Inflammatory macrophage (primary cell): ENCODE measurements at places on chromosomes 6 and 20.

- DNase-seq: peak; percentile 5
Measured at GRCh38 chr20:58086763-58087561, 141.5 kb downstream of the ANKRD60 start.

GRCh38 chr6:113466526-113466925, 390.6 kb upstream of the MARCKS start:
- DNase-seq: no peak

DNA sequence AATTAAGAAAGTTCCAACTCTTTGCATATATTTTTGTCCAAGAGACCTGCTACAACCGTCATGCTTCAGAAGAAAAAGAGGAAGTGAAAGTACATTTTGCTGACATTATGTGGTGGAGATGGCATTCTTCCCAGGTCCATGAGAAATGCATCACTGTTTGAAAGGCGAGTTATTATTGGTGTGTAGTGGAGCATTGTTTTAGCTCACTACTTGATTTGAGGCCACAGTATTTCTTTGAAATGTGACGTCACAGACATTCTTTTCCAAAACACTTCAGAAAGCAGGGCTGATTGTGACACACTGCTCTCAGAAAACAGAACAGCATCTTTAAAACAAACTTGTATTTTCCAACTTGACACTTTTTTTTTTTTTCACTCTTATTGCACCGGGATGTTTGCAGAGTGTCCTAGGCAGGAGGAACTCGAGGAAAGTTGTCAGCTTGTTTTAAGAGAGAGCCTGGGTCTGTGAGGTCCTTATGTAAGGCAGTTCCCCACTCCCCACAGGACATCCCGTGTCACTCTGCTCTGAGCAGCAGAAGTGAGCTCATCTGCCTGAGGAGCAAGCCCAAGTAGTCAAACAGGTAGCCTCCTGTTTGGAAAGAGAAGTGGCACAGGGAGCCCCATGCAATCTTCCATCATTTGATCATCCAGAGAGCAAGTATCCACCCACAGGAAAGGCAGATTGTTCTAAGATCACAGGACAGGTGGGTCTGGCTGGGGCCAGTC, 1.1 kb downstream of the SPTLC3 start:
- DNase-seq: peak; percentile 57

DNA sequence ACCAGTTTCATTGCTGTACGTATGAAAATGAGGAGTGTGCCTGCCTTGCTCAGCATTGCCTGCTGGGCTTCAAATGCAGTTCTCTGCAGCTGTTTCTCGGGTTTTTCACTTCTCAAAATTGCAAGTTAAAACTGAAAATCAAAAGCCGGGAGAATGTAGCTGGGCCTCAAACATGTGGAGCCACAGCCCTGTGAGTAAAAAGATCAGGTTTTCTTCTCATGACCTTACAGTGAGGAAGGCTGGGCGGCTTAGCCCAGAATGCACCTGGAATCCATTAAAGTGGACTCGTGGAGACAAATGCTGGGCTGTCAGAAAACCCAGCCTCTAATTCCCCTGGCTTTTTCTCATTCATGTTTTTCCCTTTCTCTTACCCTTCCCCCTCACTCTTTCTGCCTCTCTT, 34.4 kb downstream of the DSE start:
- peak; percentile 23 for DNase-seq

GRCh38 chr6:152338335-152339125, 298.6 kb downstream of the SYNE1 start:
- DNase-seq: peak; percentile 73

DNA sequence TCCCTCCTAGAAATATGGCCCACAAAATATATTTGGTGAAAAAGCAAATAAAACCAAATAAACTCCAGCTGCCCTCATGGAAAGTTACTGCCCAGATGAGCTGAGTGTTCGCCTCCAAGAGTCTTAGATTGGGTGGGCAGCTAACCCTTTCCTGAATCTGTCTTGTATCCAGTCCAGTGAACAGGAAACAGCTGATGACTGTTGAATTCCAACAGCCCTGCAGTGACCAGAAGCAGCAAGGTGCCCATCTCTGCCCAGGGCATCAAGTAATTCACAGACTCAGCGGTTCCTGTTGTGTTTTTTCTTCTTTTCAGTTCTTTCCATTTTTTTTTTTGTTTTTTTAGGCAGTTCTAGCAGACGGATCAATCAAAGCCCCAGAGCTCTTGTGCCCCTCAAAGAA, 199.2 kb downstream of the UBE3D start:
- no peak for DNase-seq

- no peak for DNase-seq
Measured at GRCh38 chr6:100135977-100136376, 142.0 kb upstream of the MCHR2 start.

GRCh38 chr20:2210646-2211552, 84.9 kb upstream of the TGM3 start:
- peak; percentile 96 for DNase-seq

DNA sequence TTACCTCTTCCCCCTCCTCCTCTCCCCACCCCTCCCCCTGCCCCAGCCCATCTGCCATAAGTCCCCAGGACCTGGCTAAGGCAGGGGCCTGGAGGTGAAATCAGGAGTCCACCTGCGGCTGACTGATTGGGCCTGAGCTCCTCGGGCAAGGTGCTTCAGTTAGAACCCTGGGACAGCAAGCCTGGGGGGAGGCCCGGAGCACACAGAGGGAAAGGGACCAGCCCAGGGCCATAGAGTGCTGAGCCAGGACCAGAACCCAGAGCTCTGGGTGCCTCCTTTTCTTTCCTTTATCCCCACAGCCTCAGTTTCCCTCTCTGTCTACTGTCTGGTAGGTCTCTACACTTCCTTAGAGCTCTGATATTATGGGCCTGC, 35.7 kb upstream of the VEGFA start:
- DNase-seq: no peak

- DNase-seq: peak; percentile 30
Measured at GRCh38 chr6:46053039-46053933, 37.6 kb upstream of the CLIC5 start.

- DNase-seq: no peak
Measured at GRCh38 chr6:5937936-5938706, 68.6 kb downstream of the NRN1 start.

GRCh38 chr6:111207141-111207858, 120.0 kb downstream of the SLC16A10 start:
- peak; percentile 20 for DNase-seq

GRCh38 chr6:21317642-21318041, 275.9 kb upstream of the SOX4 start:
- DNase-seq: no peak

GRCh38 chr6:17098538-17098937, 3.3 kb upstream of the STMND1 start:
- DNase-seq: no peak

DNA sequence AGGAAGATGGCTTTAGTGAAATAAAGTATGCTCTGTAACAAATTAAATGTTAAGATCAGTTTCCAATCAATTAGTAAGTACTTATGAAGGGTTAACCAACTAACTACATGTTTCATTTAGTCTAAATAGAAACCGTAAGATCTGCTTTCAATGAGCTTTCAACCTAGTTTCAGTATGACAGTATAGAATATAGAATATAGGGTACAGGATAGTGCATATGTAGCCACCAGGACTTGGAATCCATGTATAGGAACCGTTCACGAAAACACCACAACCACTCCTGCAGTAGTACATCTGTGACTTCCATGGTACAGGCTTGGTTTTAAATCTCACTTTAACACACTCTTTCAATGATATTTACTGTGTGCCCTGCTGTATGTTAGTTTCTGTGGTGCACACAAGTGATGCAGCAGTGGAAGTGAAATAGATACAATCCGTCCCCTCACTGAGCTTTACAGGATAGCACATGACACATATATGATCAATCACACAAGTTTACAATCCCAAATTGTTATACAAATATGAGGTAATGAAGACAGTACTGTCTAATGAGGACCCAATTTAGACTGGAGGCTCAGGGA, 479.7 kb upstream of the MARCKS start:
- DNase-seq: no peak
